Skeletal muscle tissue (tissue), 5 donors: ENCODE measurements at places on chromosomes 4 and X. TPM values are rescaled to one million over a fixed set of nuclear protein-coding genes. Genes with fewer than 3 reads are reported as not detected.

FAM9C gene
- under 0.01 TPM for total RNA-seq

FABP2 gene
- total RNA-seq = not detected

OPN1MW2 gene
- total RNA-seq = not detected

FBXW7 gene
- total RNA-seq = 102 TPM

HMX1 gene
- not detected for total RNA-seq

F9 gene
- total RNA-seq = not detected

TADA2B gene
- 19.3 TPM for total RNA-seq

DMRTC1B gene
- not detected for total RNA-seq

HTN1 gene
- total RNA-seq = not detected

BTK gene
- total RNA-seq = 2.1 TPM

CMC4 gene
- 6.8 TPM for total RNA-seq

CDS1 gene
- 0.52 TPM for total RNA-seq

NEIL3 gene
- total RNA-seq = 5.7 TPM

MAGEB17 gene
- total RNA-seq = not detected

UGT2B11 gene
- not detected for total RNA-seq

NPFFR2 gene
- total RNA-seq = not detected

MID2 gene
- 17.7 TPM for total RNA-seq

DUX4 gene
- total RNA-seq = not detected

OTUD4 gene
- 74.6 TPM for total RNA-seq

POU4F2 gene
- total RNA-seq = not detected

SOWAHB gene
- under 0.01 TPM for total RNA-seq

UGT2B10 gene
- total RNA-seq = 0.52 TPM

CLRN2 gene
- total RNA-seq = not detected

TSPAN7 gene
- total RNA-seq = 25.6 TPM

ELOVL6 gene
- total RNA-seq = 3.1 TPM

TMEM144 gene
- total RNA-seq = 2.6 TPM

RRH gene
- total RNA-seq = under 0.01 TPM

HELT gene
- not detected for total RNA-seq

NPY2R gene
- total RNA-seq = not detected

RNF150 gene
- 36.5 TPM for total RNA-seq

EIF2S3 gene
- total RNA-seq = 189 TPM

RAB40AL gene
- total RNA-seq = not detected

MAGED4 gene
- total RNA-seq = 15.1 TPM
